ENCODE measurements at places on chromosomes 3 and 15.
A peak's percentile ranks its signal among the peaks of the same experiment; 100 is the strongest.

DNA sequence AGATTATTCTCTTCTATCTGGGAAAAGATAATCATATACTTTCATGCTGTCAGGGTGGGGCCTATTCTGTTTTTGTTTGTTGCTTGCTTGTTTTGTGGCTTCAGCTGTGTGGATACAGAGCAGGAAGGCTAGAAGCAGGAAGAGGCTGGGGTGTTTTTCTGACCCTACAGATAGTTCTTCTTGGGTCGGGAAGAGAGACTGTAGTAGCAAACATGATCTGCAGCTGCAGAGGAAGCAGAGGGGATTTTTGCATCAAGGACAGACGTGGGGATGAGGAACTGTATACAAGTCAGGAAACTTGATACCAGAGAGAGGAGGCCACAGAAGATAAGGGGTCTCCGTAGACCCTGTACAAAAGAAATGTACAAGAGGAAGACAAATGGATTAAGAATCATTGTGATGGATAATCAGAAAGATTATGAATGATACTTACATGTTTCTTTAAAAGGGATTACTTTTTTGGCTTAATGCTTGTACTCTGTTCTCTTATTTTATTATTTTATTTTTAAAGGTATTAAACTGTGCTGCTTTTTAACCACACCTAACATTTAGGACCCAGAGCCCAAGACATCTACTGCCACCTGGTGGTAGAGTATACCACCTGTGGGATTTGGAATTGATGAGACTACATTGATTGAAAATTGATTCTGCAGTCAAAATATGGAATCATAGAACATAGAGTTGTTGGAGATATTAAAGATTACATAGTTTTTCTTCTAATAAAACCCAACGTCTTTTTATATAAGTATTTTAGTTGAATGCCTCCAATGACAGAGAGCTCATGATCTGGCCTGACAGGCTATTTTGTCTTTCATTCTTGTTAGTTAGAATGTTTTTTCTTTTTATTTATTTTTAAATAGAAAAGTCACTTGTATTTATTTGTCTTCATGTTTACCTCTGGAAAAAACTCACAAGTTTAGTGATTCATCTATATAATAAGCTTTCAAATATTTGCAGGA lies 87.3 kb upstream of the ROPN1 start:
- peak; percentile 41 for DNase-seq

GRCh38 chr3:78025916-78026315 lies 986.0 kb downstream of the ROBO2 start:
- DNase-seq, result no peak

DNA sequence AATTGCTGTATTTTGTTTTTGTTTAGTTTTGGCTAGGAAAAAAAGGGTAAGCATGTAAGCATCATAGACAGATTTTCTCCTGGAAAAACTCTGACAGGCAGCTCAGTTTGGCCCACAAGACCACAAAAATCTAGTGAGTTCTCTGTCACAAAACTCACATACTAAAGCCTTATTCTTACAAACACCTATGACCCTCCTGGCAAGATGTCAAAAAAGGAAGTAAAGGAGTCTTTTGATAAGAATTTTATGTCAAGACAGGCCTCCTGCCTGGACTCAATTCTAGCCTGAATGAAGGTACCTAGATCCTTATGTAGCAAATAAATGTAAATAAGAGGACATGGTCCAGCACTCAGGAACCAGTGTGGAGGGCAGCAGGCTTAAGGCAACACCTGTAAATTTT lies 668.3 kb upstream of the ZNF385D start:
- no peak for DNase-seq

GRCh38 chr3:98021830-98022560 lies 13.1 kb downstream of the GABRR3 start:
- DNase-seq, result no peak

GRCh38 chr15:47035475-47036406 lies 681.6 kb upstream of the SEMA6D start:
- no peak for DNase-seq

Data from Ammon's horn (tissue), 1 donor.